ENCODE measurements at places on chromosomes 12 and 14.
A peak's percentile ranks its signal among the peaks of the same experiment; 100 is the strongest.

DNA sequence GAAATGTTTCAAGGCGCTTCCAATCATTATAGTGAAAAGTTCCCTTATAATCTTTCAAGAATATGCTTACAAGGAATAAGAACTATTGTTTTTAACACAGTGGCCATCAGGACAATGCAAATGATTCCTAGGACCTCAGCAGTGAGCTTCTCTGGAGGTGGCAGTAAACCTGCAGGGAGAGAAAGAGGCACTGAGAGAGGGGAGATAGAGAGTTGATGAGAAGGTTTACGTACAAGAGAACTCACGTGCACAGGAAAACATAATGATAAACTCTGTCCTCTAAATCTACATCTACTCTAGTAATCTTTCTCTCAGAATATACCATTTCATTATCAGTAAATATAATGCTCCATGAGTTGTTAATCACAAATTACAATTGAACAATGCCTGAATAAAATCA, 715 bp downstream of the KLRC4 start:
- DNase-seq, result no peak

- DNase-seq, result no peak
Measured at GRCh38 chr14:97390096-97390724, 593.0 kb downstream of the VRK1 start.

GRCh38 chr14:90553298-90553920, 156.6 kb downstream of the CALM1 start:
- DNase-seq, result no peak

- DNase-seq, result no peak
Measured at GRCh38 chr12:46492471-46493085, 120.0 kb upstream of the SLC38A2 start.

GRCh38 chr12:12909995-12910420, 18.6 kb downstream of the GPRC5A start:
- DNase-seq, result no peak

GRCh38 chr12:11836282-11837151, 187.0 kb downstream of the ETV6 start:
- peak; percentile 71 for DNase-seq

DNA sequence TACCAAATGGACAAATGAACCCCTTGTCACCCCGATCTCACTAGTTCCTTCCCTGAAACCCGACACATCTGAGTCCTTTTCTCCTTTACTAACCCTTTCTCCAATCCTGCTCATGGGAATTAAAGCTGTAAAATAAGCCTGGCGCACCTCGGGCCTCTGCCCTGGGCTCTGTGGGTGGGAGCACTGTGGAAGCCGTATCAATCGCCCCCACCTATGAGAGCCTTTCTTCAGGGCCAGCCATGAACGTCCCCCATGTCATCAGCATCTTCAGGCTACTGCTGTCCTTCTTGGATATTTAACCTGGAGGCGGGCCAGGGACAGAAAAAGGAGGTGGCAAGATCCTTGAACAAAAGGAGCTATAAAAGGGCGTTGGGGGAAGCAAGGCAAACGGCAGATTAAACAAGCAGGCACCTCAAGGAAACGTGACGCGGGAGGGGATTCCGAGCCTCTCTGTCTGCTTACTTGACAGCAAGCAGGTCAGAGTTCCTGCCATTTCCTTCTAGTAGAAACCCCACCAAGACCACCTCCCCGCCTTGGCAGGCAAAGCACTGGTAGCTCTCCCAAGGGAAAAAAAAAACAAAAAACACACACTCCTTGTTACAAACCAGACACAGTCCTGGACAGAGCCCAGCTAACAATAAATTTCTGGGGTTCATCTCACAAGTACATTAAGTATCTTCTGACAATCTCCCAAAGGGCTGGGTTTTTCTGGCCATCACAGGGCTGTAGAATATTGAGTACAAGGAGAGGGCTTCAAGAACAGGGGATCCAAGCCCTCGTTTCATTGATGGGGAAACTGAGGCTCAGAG, 62.9 kb downstream of the DPF3 start:
- DNase-seq, result no peak

GRCh38 chr12:113857371-113857770, 108.8 kb downstream of the RBM19 start:
- DNase-seq, result no peak

Data from stimulated activated CD4-positive, alpha-beta T cell treated with anti-CD3 and anti-CD28 coated beads, Interleukin-12 subunit alpha, Interleukin-12 subunit beta, amount 100 ng/mL, for 48 hours (primary cell).